ENCODE measurements at places on chromosomes 4 and X.
A peak's percentile ranks its signal among the peaks of the same experiment; 100 is the strongest.

GRCh38 chr4:163343604-163344146, at the start of gene NPY5R:
Gene NPY5R, plus strand, starts transcription at chr4:163343892. Its CDS starts 6,382 bp downstream, at chr4:163350274.
- DNase-seq, result no peak

DNA sequence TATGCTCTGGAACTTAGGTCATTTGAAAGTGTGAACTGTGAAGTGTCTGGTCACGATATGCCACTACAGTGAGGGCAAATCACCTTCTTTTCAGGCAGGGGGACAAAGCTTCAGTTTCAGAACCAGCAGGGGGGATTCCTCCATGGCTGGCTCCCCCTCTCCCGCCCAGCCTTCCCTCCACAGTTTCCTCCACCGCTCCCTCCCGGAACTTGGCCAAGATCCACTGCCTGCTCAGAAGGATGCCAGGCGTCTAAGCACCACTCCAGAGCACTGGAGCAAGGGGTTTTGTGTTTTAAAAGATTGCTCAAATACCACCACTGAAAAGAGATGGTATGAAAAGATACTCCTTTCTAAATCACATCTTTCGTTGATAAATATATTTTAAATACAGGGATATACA, 126.9 kb downstream of the ELOVL6 start:
- DNase-seq, result no peak

GRCh38 chr4:159363361-159363760, 260.5 kb downstream of the RAPGEF2 start:
- no peak for DNase-seq

DNA sequence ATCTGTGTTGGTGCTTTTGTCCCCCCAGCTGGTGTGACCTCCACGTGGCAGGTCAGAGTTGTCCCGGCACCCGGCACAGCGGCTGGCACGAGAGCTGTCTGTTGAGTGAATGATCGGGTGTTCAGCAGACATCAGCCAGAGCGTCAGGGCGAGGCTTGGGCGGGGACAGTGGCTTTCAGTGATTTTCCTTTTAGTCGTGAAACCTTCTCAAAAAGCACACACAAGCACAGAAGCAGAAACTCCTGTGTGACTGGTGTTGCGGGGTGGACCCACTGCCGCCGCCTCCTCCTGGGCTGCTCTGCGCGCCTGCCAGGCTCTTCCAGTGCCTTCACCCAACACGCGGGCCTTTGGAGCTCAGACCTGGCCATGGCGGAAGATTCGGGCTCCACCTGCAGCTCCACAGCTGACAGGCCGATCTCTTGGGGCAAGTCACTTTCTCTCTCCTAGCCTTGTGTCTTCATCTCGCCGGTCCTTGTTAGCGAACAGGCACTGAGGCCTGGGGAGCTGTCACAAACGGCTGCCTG, 51.4 kb upstream of the HGFAC start:
- no peak for DNase-seq

DNA sequence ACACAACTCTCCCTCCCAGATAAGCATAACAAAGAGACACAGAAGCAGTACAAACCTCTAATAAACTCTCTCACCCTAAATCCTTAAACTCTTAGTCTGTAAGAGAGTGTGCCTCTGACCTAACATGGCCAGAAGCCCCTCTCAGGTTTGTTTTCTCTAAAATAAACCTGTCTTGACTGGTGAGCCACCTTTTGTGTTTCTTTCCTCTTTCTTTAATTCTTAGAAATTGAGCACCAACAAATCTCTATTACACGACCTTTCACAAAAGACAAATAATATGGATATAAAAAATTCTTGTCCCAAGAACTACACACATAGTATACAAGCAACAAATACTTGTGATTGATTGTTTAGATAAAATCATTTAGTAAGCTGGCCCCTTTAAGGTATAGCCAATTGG, 573.7 kb downstream of the EPHA5 start:
- no peak for DNase-seq

DNA sequence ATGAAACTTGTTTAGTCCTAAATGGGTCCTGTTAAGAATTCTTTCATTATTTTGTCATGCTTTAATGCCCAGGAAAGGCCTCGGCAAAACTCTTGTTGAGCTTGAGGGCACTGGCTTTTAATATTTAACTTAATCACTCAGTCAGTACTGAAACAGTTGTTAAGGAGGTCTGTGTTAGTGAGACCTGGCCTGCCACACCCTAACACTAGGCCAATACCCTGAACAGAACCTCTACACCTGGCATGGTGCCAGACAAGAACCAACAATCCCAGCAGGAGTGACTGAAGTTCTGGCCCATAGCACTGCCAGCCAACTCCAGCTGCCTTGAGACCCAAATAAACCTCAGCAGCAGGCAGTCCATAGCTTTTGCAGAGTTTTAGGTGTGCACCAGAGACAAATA, 85.7 kb upstream of the ITM2A start:
- DNase-seq, result no peak

DNA sequence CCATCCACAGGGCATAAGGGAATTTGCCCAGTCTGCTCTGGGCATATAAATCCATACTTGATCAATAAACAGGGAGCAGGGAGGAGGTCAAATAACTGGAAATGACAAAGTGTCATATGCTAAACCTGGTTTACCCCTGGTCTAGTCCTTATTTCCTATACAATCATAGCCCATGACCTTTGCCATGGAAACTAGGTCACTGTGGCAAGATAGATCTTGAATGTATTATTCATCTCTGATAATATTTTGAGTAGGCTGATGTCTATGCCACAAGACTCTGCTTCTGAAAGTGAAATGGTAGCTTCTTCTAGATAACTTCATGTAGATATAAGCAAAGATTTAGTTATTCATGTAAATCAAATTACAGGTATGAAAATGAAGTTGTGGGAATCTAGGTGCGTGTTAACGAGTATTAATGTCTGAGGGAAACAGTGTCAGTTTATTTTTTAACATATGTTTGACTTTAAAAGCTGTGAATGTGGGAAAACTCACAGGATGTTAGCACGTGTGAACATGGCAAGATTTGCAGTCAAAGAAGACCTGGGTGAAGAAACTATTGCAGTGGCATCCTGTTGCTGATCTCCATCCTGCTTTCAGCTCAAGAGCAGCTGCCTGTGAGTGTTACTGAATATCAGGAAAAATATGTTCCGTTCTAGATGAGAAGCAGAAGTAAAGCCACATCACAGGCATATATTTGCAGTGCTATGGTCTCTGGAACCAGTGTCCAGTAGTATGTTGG, 81.8 kb upstream of the NDP start:
- no peak for DNase-seq

- no peak for DNase-seq
Measured at GRCh38 chrX:45527834-45528233, 327.2 kb upstream of the DIPK2B start.

GRCh38 chr4:2260344-2261109, 1.4 kb downstream of the MXD4 start:
- no peak for DNase-seq

DNA sequence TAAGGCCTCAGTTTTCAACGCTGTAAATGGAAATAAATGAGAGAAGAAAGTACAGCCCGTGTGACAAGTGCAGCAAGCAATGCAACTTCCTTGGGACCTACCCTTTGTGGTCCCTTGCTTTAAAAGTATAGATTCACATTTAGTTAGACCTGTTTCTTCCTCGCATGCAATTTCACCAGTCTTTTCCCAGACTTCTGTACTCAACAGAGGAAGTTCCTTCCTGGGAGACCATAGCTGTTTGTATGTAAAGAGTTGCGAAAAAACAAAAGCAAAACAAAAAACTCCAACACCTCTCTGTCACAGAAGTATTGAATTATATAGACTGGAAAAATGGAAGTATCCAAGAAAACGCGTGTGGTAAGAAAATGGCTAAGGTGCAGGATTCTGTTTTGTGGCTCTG, 1.1 kb upstream of the IRF2 start:
- DNase-seq, result no peak

DNA sequence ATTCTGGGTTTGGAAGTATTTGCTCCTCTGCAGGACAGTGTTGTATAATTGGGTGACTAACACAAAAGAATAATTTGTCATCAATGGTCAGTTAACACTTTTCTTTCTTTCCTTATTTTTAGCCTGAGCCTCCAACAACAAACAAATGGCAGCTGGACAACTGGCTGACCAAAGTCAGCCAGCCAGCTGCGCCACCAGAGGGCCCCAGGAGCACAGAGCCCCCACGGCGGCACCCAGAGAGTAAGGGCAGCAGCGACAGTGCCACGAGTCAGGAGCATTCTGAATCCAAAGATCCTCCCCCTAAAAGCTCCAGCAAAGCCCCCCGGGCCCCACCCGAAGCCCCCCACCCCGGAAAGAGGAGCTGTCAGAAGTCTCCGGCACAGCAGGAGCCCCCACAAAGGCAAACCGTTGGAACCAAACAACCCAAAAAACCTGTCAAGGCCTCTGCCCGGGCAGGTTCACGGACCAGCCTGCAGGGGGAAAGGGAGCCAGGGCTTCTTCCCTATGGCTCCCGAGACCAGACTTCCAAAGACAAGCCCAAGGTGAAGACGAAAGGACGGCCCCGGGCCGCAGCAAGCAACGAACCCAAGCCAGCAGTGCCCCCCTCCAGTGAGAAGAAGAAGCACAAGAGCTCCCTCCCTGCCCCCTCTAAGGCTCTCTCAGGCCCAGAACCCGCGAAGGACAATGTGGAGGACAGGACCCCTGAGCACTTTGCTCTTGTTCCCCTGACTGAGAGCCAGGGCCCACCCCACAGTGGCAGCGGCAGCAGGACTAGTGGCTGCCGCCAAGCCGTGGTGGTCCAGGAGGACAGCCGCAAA, 106.0 kb downstream of the KLHL8 start:
- DNase-seq, result no peak

GRCh38 chr4:169074117-169074516, 64.1 kb upstream of the CBR4 start:
- no peak for DNase-seq

DNA sequence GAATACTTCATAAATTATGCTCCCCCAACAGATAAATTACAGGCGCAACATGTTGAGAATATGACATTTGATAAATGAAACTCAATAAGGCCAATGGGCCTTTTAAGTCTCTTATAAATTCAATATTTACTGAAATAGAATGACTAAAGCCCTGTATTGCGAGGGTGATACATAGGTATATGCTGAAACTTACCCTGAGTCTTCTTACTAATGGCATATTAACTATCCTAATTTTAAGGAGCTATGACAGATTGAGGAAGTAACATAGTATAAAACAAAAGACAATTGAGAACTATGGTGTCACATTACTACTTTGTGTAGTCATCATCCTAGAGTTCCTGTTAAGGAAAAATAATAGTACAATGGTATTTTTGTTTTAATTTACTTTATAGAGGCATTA, 440.7 kb downstream of the IL15 start:
- no peak for DNase-seq

- no peak for DNase-seq
Measured at GRCh38 chr4:82948647-82949204, 48.2 kb downstream of the THAP9 start.

GRCh38 chr4:112128452-112128851, 16.8 kb upstream of the FAM241A start:
- no peak for DNase-seq

DNA sequence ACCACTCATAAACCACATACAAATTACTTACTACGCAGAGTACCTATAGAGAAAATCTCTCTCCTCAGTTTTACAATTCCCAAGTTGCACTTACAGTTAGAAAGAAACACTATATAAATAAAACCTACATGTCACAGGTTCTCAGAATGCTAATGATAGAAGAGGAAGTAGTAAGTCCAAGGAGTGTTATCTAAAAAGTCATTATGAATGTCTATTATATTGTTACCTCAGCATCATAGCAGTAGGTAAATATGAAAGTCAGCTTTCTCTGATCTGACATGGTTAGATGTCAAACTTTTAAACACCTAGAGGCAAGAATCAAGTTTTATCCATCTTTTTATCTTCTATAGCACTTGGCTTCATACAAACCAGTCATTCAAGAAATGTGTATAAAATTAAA, 163.2 kb upstream of the FAM241A start:
- DNase-seq, result no peak

DNA sequence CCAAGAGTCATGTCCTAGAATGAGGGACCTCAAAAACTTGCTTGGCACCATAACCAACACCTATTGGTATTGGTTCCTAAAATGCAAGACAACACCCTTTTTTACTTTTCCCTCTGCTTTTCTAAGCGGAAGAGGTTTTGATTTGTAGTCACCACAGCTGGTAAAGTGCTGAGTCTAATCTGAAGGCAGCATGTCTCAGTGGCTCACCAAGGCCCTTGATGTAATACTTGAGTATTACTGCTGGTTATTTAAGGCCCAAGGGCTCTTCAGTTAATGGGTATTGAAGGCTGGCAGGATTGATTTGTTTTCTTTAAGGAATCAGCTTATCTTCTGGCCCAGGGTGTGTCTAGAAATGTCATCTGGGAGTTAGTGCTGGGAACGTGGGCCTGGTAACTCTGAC, 735.1 kb downstream of the GLUD2 start:
- DNase-seq, result no peak

DNA sequence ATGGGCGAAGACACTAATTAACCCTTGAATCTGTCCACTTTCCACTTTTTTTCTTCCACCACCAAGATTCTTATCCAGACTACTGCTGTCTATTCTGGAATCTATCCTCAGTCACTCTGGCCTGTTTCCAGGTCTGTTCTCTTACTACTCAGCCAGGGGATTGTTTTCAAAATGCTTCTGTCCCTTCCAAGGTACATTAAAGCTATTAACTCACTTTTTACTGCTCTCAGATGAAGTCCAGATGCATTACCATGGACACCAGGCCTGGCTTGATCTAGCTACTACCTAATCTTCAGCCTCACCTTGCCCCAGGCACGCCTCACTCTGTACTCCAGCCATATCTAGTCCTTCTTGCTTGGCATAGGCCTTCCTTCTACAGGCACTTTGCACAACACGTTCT, 66.4 kb downstream of the GALNT7 start:
- no peak for DNase-seq

DNA sequence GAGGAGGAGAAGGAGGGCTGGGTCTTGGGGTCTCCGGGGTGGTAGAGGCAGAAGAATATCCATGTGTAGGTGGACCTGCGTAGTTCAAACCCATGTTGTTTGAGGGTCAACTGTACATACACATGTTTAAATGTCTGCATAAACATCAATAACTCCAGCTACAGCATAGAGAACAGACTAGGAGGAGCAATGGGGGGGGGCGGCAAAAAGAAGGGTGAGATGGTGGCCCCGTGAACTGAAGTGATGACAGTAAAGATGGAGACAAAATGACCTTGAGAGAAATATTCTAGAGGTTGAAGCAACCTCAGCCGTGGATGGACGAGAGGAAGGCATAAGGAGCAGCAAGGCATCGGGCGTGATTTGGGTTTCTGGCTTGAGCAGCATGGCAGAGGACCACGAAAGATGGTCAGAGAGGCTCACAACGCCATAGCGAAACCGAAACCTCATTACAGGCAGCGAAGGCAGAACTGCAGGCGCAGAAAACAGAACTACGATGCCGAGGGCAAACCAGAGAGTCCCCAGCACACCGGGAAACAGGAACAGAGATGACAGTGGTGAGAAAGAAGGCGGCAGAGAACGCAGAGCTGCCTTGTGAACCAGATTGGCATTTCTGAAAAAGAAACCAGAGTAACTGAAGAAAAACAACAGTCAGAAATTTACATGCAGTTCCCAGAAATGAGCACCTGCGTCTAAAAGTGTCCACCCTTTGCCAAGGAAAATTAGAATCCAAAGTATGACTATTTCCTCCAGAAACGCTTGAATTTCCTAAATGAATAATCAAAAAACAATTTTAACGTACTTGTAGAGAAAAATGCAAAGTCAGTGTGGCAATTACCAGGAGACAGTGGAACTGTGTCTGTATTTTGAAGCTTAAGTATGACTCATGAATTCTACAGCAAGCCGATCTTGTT, 50.3 kb upstream of the ENPP6 start:
- peak; percentile 23 for DNase-seq

All from stimulated activated CD4-positive, alpha-beta T cell treated with anti-CD3 and anti-CD28 coated beads, Interleukin-1b, Interleukin-23, amount 100 ng/mL, for 1 hour (primary cell).